ENCODE measurements at places on chromosomes 11 and 22.

- DNase-seq = no peak
Measured at GRCh38 chr11:45666648-45667642, 1.5 kb upstream of the CHST1 start.

DNA sequence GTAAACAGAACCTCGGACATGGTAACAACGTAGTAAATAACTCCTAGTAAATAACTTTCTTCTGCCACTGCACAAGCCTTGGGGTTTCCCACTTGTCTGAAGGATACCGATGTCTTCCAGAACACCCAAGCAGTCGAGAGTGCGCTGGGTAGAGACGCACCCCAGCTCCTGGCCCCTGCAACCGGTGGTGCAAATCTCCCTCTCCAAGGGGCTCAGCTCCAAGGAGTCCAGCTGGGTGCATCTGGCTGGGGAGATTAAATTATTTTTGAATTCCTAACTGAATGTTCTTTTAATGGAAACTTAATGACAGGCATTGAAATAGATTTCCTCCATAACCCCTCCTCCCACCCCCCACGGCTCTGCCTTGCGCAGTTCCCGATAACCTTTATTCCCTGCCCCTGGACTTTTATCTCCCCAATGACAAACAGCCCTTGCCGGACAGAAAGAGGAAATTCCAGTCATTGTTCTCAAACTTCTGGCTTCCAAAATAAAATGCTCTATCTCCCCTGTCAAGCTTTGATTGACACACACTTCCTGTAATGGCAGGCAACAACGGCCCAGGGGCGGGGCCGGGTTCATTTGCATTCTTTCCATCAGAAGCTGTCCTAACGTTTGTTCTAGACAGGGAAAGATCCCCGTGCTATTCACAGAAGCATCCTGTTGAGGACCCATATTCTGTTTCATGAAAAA, 31.2 kb downstream of the KCNJ1 start:
- DNase-seq = no peak

- DNase-seq = no peak
Measured at GRCh38 chr11:106399624-106400023, 322.2 kb downstream of the AASDHPPT start.

DNA sequence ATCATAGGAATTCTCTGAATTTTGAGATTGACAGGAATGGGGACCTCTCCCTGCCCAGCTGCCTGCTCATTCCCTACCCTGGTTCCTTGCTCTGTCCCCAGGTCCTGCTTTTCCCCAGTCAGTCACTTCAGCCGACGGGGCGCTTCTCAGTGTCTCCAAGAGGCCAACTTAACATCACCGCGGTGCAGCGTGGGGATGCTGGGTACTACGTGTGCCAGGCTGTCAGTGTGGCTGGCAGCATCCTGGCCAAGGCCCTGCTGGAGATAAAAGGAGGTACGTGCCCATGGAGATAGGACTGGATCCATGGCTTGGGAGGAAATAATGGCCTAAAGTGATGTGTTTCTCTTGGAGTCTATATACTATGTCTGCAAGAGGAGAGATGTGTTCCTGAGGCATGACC, 7.0 kb downstream of the ROBO3 start:
- no peak for DNase-seq

- no peak for DNase-seq
Measured at GRCh38 chr11:70556884-70557741, 158.8 kb downstream of the CTTN start.

DNA sequence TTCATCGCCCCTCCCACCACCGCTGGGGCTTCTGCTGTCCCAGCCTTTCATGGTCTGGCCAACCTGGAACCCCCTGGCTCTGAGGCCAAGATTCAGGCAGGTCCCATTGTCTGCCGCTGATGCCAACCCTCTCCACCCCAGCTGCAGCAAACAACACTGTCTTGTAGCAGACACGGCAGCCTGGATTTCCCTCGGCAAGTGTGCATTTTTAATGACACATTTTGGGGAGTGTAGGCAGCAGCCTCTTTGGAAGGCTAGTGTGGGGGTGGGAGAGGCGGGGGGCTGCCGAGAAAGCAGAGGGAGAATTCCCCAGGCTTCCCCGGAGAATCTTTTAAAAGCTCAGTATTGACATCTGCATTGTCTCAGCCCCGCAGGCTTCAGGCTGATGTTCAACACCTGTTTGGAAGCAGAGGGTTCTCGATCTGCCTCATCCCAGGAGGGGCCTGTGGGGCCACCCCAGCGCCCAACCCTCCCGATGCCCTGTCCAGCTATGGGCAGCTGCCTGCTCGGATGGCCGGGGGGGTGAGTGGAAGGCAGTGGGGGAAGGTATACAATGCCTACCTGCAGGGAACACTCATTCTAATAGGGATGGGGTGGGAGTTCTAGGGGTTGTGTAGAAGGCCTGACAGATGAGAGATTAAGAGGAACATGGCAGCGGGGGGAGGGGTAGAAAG, 41.5 kb downstream of the NECTIN1 start:
- no peak for DNase-seq

All from activated CD4-positive, CD25-positive, alpha-beta regulatory T cell treated with anti-CD3 and anti-CD28 coated beads, Interleukin-2, amount 50 U/mL, for 72 hours (primary cell).